Activated CD8-positive, alpha-beta memory T cell treated with anti-CD3 and anti-CD28 coated beads, Interleukin-2, amount 10 ng/mL, durations not matched to agents 7 days and 5 days (primary cell): ENCODE measurements at places on chromosomes 2 and 18.

DNA sequence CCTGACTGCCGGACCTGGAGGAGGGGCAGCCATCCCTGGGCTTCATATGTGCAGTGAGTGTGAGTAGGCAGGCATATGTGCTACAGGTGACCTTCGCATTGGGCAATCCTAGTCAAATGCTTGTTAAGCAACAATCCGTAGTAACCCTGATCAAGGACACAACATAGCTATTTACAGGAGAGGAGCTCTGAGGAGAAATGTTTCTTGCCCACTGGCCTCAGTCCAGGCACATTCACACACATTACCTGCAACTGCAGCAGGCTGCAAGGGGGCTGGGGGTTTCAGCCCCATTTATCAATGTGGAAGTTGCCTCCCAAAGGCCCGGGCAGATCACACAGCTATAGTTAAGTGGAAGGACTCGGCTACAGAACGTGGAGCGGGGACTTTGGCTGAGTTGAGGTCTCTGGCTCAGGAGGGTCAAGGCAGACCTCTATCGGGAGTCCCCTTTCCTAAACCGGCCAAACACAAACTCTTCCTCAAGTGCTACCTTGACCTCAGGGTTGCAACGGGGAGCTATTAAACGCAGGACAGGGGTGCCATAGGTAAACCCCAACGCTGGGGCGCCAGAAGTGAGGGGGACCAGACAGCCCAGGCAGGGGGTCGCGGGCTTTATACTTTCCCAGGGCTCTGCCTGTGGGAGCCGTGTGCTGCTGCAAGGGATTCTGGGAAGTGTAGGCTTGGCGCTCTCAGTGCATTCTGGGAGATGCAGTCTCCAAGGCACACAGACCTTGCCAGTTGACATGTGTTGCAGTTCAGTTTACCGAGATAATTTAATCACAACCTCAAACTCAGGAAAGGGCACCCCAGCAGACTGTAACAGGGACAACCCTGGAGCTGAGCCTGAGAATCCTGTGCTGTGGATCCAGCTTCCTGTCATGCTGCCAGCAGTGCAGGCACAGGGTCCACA is 9.4 kb downstream of the KHK start:
- peak; percentile 65 for DNase-seq

GRCh38 chr2:217664761-217665160 is 338.0 kb downstream of the TNS1 start:
- no peak for DNase-seq

GRCh38 chr2:174328961-174329715 is 5.6 kb upstream of the SP9 start:
- DNase-seq: no peak

DNA sequence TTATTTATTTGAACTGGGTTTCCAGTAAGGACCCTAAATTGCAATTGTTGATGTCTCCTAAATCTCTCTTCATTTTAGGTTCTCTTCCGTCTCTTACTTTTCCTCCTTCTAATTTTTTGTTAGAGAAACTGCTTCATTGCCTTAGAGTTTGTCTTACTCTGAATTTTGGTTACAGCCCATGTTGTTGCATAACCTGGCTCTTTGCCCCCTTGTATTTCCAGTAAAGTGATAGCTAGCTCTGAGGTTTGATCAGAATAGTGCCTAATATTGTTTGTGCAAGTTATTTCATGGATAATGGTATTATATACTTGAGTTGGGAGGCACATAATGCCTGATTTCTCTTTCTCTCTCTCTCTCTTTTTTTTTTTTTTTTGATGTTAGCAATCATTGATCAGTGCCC is 71.8 kb downstream of the MGAT5 start:
- no peak for DNase-seq

GRCh38 chr2:20349513-20349921 is 1.1 kb downstream of the PUM2 start:
- DNase-seq: no peak

- DNase-seq: no peak
Measured at GRCh38 chr2:105290981-105291660, 38.4 kb downstream of the TGFBRAP1 start.

DNA sequence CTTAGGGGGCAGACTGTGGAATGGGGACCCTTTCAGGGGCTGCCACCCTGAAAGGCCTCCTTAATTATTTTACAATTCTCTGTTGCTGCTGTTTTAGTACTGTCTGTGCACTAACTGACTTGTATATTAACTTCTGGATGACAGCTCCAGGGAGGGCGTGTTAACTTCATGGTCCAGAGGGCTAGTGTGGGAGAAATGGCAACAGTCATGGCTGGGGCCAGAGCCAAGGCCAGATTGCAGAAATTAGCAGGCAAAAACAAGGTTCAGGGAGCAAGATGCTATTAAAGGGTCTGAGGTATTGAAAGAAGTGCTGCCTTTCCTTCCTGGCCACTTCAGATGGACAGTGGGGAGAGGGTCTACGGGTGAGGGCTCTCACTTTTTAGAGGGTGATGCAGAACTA is 9.1 kb downstream of the WIPF1 start:
- DNase-seq: no peak

DNA sequence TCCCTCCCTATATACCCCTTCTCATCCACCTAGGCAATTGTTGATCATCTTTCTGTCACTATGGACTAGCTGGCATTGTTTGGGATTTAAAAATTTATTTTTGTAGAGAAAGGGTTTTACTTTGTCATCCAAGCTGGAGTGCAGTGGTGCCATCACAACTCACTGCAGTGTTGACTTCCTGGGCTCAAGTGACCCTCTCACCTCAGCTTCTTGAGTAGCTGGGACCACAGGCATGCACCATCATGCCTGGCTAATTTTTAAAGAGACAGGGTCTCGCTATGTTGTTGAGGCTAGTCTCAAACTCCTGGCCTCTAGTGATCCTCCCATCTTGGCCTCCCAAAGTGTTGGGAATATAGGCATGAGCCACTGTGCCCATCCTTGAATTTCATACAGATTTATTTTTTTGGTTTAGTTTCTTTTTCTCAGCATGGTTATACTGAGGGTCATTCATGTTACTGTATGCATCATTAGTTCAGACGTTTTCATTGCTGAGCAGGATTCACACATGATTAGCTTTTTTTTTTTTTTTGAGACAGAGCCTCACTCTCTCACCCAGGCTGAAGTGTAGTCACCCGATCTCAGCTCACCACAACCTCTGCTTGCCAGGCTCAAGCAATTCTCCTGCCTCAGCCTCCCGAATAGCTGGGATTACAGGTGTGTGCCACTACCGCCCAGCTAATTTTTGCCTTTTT is 8.6 kb upstream of the PCARE start:
- no peak for DNase-seq

DNA sequence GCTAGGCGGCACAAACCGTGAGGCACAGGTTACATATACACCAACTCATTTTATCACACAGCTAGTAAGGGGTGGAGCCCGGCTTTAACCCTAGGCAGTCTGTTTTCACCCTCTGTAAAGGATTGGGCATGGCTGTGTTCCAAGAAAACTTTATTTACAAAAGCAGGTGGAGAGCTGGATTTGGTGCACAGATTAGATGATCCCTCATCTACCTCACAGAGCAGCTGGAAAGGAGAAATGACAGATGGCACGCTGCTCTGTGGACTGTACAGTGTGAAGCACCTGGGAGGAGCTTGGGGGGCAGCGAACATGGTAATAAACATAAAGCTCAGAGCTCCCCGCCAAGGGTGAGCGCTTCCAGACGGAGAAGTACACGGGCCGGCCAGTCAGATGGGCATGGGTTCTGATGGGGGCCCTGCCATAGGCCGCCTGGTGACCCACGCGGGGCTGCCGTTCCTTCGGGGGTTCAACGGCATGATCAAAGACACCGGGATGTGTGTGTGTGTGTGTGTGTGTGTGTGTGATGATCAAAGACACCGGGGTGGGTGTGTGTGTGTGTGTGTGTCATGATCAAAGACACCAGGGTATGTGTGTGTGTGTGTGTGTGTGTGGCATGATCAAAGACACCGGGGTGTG is 862 bp upstream of the TMEM177 start:
- DNase-seq: peak; percentile 40

DNA sequence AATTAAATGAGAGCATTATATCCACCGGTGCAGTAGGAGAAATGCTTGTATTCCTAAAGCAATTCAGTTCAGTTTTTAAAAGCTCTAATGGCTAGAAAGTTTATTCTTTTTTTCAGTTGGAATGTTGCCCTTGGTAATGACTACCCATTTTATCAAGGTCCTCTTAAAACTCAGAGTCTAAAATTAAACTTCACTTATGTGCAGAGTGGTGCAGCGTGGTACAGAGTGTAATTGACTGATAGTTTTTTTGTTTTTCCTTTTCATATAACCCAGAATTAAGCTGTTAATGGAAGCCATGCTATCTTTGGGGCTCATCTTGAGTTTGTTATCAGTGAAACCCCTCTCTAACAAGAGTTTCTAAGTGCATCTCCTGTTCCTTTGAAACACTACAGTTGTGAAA is 21.4 kb downstream of the NCOA1 start:
- DNase-seq: no peak

GRCh38 chr2:37102588-37102987 is 18.3 kb downstream of the GPATCH11 start:
- no peak for DNase-seq

DNA sequence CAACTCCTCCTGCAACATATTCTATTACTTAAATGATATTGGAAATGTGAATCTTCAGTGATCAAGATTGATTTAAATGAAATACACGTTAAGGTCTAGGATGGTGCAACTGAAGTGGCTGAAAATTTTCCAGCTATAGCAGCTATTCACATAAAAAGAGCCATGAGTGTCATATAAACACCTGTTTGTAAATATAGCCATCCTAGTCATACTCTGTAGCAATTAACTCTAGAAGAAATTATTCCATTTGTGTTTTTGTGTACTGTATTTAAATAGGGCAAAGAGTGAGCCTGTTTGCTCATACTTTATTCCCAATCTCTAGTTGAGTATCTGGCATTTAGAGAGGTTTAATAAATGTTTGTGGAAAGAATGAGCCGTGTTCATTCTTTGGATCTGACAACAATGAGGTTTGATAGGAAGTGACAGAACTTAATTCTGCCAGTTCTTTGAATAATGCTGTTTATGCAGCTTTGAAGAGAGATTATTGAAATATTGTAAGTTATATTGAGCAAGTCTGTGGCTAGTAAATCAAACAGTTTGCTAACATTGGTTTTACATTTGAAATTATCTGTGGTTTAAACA is 49.7 kb downstream of the BABAM2 start:
- no peak for DNase-seq

- DNase-seq: no peak
Measured at GRCh38 chr2:220185766-220186305, 558.4 kb downstream of the SLC4A3 start.

- peak; percentile 63 for DNase-seq
Measured at GRCh38 chr2:31384351-31384750, 30.2 kb downstream of the XDH start.

DNA sequence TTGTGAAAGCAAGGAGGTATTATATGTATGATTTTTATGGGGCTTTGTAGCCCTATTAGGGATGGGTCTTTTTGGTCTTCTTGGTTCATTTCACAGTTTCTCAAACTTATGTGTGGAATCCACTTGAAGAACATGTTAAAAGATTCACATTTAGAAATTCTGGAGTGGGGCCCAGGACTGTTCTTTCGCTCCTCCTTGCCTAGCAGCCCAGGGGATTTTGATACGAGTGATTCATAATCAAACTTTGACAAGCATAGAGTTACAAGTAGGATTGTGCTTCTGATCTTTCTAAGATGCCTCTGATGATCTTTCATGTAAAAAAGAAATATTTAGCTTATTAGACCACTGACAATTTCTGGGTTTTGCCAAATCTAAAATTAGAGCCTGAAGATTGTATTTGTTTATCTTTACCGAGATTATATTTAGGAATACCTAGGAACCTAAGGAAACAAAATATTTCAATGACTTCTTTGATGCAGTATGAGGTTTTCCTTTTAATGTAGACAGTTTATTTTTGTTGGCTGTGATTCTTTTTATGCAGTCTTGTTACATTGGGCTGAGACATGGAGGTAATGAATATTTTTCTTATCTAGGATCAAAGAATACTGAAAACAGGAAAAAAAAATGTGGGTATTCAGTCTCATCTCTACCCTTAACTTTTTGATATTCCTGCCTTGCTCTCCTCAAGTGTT is 324.0 kb downstream of the PARD3B start:
- DNase-seq: no peak

DNA sequence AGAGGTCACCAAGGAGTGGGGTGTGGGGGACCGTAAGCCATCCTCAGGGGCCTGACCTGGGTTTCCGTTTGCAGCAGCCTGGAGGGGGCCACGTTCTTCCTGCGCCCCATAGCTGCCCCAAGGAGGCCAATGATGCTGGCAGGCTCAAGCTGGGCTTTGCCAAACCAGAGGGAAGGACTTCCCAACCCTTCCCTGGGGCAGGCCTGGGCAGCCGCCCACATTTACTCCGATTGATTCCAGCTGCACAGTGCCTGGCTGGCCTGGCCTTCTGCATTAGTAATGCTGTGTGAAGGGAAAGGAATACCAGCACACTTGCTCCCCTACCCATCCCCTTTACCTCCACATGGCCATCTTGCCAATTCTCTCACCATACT is 360.6 kb upstream of the SLC14A2 start:
- no peak for DNase-seq

DNA sequence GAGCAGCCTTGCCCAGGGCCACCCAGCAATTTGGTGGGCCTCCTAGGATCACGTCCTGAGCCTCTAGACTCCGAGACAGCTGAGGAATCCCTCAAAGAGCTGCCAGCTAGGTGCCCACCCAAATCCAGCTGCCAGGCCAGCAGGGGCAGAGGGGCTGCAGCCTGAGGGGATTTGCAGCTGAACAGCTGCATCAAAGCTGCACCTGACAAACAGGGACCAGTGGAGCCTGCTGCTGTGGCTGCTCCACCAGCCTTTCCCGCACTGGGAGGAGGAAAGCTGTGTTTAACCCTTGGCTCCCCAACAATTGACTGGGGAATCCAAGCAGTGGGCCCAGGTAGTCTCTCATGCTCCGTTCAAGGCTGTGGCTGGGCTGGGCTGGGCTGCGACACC is 8.2 kb downstream of the ADRA2B start:
- DNase-seq: no peak

- peak; percentile 21 for DNase-seq
Measured at GRCh38 chr2:238092486-238093035, 7.6 kb upstream of the ESPNL start.

- no peak for DNase-seq
Measured at GRCh38 chr2:222796413-222797103, 64.3 kb upstream of the ACSL3 start.

DNA sequence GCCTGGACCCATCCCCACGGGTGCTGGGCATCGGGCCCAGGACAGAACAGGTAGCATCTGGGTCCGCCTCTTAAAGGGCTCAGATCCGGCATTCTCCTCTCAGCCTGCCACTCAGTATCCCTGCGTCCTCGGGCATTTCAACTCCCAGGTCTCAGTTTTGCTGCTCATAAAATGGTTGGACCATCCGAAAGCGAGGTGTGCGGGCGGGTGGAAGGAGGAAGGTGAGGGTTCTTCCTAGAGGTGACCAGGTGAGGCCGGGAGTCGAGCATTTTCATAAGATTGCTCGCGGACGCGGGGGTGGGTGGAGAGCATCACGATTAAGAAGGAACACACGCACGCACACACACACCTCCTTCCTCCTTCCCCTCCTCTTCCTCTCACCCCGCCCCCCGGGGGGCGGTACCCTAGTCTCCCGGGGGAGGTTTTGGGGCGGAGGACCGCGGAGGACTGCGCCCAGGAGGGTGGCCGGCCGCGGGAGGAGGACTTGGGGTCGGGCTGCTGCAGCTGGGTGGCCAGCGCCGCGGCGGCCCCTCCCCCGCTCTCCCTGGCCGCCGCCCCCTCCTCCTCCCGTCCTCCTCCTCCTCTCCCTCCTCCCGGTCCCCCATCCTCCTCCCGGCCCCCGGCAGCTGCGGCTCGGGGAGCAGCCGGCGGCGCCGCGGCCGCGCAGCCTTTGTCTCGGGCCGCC is 97.9 kb upstream of the GPR45 start:
- DNase-seq: peak; percentile 60

GRCh38 chr18:50193796-50194630 is 934 bp downstream of the MYO5B start:
- no peak for DNase-seq
